RWPE2 (cell line): ENCODE measurements at places on chromosomes 5 and 9.

- DNase-seq, result no peak
Observed at GRCh38 chr9:110320651-110321445, 16.8 kb downstream of the TXNDC8 start.

DNA sequence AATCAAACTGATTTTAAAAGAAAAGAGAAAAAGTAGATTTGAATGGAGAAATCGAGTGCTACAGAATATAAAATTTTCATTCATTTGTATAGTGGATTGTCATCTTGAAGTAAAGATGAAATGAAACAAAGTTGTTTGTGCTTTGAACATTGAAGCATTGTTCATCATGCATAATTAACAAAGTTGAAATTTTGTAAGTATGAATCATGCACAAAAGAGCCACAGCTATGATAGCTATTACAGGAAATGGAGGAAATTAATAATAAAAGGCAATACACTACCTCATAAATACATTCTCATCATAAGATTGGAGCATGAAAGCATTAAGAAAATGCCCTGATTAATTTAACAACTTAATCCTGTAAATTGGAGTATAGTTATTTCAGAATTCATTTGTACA lies 153.4 kb upstream of the TLX3 start:
- DNase-seq, result no peak

DNA sequence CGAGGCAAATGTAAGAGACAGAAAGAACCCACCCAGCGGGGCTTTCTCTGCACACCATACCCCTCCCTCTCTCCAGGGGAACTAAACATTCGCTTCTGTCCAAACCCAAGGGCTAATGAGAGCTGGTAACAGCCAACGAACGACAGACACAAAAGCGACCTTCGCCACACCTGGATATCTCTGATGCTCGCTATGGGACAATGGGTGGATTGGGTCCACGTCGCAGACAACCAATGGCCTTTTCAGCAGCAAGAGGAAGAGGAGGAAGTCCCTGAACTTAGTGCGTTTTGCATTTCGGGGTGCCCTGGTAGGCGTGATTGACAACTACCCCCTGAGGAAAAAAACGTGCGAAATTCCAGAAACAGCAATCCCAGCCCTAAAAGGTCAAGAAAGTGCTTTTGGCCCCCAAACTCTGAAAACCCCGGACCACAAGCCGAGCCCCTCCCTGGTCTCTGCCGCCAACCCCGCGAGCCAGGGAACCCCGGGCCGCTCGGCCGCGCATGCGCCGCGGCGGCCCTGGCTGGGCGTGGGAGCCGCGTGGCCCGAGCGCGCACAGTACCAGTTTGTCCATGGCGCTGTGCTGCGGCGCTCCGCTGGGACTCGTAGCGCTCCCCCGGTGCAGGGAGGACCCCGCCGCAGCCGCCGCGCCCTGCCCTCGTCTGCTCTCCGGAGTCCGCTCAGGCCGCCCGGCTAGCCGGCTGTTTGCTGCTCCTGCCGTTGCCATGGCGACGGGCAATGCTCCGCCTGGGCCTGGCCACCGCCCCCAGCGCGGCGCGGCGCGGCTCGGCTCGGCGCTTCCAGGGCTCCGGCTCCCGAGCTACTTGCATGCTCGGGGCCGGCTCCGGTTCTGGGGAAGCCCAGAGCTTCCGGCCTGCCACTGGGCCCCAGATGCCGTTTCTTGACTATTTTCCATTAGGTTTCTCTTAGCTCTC lies 66.9 kb upstream of the DNAH5 start:
- peak; percentile 97 for DNase-seq

DNA sequence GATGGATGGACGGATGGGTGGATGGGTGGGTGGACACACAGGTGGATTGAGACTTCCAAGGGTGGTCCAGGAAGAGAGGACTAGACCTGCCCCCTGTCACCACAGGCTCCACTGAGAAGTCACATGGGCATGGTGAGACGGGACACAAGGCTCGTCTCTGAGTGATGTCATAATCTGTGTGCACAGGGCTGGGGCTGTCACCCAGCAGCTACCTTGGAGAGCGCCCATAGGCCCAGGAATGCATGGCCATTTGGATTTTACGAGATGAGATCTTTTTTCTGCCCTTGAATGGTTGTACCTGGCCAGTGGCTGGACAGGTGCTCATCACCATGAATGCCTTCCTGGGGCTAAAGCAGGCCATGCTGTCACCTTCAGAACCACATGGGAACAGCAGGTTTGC lies 3.1 kb downstream of the OLFM1 start:
- no peak for DNase-seq

DNA sequence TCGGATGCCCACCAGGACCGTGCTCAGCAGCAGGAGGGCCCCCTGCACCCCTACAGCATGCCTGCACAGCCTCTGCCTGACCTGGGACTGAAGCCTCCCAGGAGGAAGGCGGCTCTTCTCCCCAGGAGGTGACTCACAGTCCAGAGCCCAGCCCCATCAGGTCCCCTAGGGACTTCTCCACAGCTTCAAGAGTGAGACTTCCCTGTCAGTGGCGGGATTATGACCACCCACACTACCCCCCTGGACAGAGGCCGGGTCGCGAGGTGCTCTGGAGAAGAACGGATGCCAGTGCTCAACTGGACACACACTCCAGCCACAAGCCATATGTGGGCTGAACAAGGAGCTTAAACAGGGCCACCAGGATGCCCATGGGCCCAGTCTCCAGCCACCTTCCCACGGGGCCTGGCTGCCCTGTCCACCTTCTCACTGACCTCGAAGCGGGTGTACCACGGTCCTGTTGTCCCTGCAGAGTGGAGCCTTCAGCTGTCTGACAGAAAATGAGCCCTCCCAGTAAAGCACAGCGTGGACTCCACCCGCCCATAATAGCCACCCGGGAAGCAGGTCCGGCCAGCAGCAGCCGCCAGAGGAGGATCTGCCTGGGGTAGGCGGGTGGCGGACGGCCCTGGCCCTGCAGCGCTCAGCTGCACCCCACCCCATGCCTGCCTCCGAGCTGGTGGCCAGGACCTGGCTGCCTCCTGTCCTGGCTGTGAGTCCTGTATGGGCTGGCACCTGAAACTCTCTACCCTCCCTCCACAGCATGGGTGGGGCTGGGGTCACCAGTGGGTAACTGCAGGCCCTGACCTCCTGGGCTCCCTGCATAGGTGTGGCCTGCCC lies 54.7 kb downstream of the SEMA4D start:
- no peak for DNase-seq

DNA sequence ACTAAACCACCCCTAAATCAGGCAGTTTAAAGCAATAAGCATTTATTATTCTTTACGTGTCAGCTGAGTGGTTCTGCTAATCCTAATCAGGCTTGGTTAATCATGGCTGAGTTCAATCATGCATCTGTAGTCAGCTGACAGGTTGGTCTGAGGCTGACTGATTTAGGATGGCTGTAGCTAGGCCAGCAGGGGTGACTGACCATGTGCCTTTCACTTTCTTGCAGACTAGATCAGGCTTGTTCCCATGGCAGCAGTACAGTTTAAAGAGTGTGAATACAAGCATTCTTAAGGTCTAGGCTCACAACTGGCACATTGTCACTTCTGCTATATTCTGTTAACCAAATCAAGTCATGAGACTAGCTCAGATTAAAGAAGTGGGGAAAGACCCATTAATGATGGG lies 16.1 kb upstream of the MPDZ start:
- DNase-seq, result no peak

- DNase-seq, result no peak
Observed at GRCh38 chr9:124007565-124008302, 3.8 kb upstream of the LHX2 start.

DNA sequence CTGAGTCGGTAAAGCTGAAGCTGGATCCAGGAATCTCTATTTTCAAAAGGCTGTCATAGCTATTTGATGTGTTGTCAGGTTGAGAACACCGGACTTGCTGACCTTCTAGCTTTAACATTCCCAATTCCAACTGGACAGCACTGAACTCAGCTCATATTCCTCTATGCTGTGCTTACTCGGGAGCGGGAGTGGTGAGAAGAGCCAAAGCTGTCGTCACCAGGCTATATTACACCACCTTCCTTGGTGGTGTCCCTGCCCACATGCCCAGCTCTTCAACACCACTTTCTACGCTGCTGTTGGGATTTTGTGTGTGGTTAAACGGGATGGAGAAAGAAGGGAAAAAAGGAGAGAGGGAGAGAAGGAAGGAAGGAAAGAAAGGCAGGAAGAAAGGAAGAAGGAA lies 653.6 kb downstream of the RAB3C start:
- no peak for DNase-seq

- DNase-seq, result no peak
Observed at GRCh38 chr5:103355579-103355978, 97.0 kb downstream of the MACIR start.

DNA sequence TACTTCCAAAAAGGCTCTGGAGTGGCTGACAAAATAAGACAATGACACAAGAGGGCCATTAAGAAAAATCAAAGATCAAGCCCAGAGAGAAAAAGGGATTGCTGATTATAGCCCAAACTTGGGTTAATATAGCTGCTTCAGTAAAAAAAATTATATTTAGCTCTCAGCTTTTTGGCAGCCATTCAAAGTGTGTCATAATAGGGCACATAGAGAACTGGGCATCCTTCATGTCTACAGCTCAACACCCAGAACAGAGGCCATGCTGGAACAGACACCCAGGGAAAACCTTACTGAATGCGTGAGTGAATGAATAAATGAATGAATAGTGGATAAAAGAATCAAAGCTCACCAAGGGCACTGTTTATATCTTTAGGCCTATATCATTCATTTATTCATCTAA lies 110.1 kb downstream of the SLIT3 start:
- no peak for DNase-seq

- DNase-seq, result no peak
Observed at GRCh38 chr9:7258688-7259396, 501.1 kb downstream of the KDM4C start.

DNA sequence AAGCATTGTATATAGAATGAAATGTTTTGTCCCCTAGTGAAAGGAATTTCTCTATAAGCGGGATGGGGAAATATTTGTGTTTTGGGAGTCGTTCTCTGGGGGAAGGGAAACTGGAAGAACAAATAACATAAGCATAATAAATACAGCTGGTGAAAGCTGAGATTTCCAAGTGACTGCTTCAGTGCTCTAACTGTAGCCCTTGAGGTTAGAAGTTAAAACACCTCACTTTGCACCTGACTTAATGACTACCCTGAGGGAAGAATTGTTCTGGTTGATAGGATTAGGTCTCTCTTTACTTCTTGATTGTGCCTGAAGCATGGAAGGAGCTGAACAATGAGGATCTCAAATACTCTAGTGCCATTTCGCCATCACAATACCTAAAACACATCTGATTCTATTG lies 307.4 kb downstream of the MAN2A1 start:
- DNase-seq, result no peak

- no peak for DNase-seq
Observed at GRCh38 chr9:94804316-94804715, 77.8 kb downstream of the AOPEP start.

DNA sequence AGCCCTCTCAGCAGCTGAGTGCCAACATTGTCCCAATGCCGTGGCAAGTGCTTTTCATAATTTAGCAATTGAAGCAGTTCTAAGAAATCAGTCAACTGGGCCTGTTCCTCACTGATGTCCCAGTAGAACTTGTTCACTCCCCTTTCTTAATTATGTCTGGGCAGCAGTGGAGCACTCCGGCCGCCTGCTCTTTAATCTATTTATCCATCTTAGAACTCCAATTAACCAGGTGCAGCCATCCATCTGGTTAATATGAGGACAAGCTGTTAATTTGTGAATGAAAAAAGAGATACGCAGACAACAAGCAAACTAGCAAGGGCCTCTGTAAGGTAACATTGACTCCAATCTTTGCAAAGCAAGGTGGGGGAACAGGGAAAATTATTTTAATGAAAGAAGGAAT lies 39.4 kb downstream of the MAT2B start:
- DNase-seq, result no peak

DNA sequence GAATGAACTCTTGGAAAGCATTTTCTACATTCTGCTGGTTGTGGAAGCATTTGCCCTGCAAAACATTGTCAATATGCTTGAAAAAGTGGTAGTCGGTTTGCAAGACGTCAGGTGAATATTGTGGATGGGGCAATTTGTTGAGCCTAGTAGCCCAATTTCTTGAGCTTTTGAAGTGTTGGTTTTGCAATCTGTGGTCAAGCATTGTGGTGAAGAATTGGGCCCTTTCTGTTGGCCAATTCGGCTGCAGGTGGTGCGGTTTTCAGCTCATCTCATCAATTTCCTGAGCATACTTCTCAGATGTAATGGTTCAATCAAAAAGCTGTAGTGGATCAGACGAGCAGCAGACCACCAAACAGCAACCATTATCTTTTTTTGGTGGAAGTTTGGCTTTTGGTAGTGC lies 426.8 kb upstream of the CDH9 start:
- DNase-seq, result no peak

DNA sequence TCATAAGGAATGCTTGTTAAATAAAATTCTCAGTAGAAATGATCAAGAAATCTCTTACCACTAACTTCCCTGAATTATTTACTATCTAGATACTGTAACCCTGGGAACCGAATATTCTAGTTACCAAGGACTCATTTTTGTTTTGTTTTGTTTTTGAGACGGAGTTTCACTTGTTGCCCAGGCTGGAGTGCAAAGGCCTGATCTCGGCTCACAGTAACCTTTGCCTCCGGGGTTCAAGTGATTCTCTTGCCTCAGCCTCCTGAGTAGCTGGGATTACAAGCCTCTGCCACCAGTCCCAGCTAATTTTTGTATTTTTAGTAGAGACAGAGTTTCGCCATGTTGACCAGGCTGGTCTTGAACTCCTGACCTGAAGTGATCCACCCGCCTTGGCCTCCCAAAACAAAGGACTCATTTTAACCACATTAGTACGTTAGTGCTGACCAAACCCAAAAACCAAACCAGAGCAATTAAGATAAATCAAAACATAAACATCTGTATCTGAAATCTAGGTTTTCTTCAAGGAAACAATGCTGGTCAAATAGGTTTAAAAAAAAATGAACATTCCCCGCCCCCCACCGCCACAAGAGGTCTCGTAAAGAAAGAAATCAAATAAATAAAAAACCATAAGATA lies 3.7 kb downstream of the TXN start:
- no peak for DNase-seq

DNA sequence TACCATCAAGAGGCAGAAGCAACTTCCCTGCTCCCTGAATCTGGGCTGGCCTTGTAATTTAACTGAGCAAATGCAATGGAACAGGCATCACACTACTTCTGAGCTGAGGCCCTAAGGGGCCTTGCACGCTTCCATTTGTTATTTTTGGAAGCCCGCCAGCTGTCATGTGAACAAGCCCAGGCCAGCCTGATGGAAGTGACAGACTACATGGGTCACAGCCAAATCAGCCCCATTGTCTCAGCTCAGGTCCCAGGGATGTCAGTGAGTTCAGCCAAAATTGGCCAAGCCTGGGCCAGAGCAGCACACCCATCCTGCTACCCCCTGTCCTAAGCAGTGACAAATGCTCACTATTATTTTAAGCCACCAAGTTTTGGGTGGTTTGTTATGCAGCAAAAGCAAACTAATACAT lies 72.8 kb downstream of the PRRT1B start:
- no peak for DNase-seq

- no peak for DNase-seq
Observed at GRCh38 chr9:1759009-1759408, 256.1 kb upstream of the SMARCA2 start.

DNA sequence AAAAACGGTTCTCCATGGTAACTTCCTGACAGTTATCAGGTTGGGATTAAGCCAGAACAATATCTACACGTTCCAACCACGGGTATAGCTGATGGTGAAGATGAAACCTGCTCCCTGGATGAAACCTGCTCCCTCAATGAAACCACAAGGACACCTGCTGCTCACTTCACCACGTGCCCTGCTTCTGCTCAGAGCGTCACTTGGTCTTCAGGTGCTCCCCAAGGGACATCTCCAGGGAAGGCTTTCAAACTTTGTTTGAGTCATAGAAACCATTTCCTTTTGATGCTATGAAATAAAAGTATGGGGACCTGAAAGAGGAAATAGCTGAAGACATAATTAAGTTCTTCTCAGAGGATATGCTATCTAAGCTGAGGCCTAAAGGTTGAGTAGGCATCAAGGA lies 242.4 kb downstream of the MED10 start:
- no peak for DNase-seq
